ENCODE measurements at places on chromosomes 3 and 15.
A peak's percentile ranks its signal among the peaks of the same experiment; 100 is the strongest.

DNA sequence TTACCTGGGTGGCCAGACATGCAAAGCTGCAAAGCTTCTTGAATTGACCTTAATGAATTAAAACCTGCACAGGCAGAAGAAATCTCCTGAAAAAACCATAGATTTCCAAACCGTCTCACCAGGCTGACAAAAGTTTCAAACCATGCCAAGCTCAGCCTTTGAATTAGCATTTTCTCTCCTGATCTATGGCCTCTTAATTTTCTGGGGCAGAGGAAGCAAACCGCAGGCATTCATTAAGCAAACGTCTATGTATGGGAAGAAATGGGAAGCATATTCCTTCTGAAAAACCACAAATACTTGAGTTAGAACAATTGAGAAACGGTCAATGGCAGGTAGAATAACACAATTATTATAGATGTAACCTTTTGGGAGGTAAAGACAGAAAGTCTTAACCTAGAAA is 500.2 kb upstream of the NR2F2 start:
- no peak for DNase-seq

DNA sequence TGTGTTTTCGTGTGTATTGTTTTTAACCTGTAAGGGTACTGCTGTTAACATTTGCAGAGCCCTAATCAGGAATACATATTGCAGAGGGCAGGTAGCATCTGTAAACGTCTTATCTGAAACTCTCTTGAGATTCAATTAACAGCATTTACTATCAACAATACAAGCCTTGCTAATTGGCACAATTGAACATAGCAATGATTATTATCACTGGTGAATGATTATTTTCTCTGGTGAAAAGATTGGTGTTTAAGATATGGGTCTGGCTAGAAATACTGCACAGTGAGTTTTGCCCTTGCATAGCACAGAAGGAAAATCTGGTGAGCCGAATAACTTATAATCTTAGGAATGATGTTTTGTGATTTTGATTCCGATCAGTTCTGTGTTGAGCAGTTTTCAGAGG is 5.9 kb upstream of the CNTN4 start:
- no peak for DNase-seq

DNA sequence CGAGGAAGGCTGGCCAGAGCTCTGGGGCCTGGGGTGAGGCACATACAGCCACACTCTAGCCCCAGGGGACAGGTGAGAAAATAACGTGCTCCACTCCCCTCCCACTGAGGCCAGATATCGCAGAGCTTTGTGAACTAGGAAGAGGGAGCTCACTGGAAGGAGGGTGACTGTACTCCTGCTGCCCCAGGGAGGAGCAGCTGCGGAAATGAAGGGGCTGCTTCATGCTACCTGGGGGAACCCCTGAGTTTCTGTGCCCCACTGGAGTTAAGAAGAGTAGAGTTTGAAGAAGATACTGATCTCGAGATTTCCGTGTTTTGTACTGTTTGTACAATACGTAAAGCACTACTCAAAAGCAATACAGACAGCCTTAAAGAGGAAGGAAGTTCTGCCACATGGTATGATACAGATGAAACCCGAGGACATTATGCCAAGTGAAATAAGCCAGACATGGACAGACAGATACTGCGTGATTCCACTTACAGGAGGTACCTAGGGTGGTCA is 44.6 kb downstream of the CMTM6 start:
- DNase-seq = peak; percentile 58

- no peak for DNase-seq
Observed at GRCh38 chr15:96066126-96066525, 264.4 kb upstream of the NR2F2 start.

- DNase-seq = no peak
Observed at GRCh38 chr15:101378171-101378755, 83.2 kb upstream of the SNRPA1 start.

GRCh38 chr15:66164788-66165187 is 88.8 kb downstream of the MEGF11 start:
- no peak for DNase-seq

- DNase-seq = no peak
Observed at GRCh38 chr3:4957978-4958377, 21.3 kb upstream of the BHLHE40 start.

- DNase-seq = no peak
Observed at GRCh38 chr3:40287248-40287647, 22.3 kb upstream of the EIF1B start.

GRCh38 chr3:99543796-99544195 is 94.6 kb upstream of the COL8A1 start:
- DNase-seq = no peak
